ENCODE measurements at places on chromosomes 5 and 9.

DNA sequence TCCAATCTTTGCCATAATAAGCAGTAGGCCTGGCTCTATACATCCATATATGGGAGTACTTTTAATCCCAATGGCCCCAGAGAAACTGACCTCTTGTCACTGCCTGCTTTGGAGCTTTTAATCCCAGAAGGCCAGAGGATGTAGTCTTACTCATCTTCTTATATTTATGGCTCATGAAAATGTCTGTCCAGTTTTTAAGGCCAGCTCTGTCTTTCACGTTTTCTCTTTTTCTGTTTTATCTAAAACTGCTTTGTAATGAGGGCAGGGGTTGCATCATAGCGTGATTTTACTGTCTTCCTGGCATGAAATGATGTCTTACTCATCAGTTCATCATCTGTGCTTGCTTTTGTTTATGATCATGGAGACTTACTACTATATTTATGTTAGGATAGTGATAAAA is 1094.9 kb downstream of the MAT2B start:
- no peak for DNase-seq

DNA sequence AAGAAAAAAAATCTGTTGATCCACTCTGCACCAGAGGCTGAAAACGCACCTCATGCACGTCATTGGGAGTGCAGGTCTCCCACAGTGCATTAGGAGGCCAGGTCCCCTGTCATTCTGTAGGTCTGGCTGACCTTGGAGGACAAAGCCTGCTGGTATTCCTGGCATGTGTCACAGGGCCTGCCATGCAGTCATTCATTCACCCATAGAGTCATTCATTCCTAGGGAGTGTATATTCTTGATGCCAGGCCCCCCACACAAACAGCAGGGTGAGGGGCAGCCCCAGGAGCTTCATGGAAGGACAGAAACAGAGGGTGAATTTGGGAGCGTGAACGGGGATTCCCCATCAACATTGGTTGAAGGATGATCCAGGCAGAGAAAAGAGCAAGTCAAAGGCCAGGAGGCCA is 2.2 kb downstream of the GBGT1 start:
- no peak for DNase-seq

DNA sequence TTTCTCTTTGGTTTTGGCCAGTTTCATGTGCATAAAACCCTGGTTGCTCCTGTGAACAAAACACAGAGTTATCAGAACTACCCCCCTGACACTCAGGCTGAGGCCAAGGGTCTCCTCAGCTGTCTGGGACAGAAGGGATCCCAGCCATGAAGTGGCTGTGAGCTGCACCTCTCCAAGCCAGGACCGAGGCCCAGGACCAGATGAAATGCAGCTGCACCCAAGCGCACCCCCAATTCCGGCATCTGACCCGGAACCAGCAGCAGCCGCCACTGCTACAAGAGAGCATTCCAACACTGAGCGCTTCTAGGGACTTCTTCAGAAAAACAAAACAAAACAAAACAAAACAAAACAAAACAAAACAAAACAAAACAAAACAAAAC is 16.0 kb upstream of the SLC25A51 start:
- no peak for DNase-seq

- DNase-seq = no peak
Measured at GRCh38 chr5:173733425-173733824, 117.0 kb upstream of the BOD1 start.
